ENCODE measurements at places on chromosomes 5 and 9. TPM values are rescaled to one million over a fixed set of nuclear protein-coding genes. Genes with fewer than 3 reads are reported as not detected.

GRCh38 chr5:122297587-122298298, 14.3 kb upstream of the SNCAIP start:
- no peak for DNase-seq

DNA sequence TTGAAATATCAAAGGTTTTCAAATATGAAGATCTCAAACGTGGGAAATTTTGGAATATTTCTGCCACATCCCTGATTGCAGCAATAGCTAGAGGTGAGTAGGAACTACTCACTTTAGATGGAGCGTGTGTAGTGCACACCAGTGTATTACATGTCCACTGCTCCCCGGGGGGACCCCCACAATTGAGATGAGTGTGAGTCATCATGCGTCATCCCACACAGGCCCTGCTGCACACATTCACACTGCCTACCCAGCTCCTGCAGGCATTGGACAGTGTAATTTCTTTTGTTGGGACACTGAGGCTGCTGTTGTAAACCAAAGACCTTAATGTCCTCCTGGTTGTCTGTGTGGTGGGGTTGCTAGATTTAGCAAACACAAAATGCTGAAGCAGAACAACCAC, 280.0 kb downstream of the GAS1 start:
- no peak for DNase-seq

DNA sequence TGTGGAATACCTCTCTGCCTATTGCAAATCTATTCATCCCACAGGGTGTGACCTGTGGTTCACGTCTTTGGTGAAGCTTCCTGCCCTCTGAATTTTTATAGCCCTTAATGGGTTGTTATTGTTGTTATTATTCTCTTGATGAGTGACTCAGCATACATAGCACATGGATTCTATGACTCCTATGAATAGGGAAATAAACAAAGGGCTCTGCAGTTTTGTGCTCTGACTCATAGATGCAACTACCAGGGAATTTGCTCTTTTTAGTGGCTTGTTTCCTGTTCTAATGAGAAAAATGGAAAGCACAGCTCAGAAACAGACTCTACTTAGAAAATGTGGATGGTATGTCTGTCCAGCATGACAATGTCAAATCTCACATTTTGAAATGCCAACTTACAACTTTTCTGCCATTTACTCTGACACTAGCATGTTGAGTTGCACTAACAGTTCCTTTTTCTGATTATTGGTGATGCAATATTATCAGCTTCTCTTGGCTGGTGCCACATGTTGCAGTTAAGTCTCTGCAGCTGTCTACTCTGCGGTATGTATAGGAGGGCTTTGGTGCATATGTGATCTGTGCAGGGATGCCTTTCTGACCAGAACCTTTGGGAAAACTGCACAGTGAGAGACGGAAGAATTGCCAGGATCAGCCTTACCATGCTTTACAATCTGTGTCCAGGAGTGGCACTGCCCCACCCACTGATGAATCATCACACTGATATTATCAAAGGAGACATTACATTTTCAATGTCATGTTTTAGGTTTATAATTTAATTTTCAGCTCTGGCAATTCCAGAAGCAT, 996.4 kb upstream of the WWC1 start:
- no peak for DNase-seq

DNA sequence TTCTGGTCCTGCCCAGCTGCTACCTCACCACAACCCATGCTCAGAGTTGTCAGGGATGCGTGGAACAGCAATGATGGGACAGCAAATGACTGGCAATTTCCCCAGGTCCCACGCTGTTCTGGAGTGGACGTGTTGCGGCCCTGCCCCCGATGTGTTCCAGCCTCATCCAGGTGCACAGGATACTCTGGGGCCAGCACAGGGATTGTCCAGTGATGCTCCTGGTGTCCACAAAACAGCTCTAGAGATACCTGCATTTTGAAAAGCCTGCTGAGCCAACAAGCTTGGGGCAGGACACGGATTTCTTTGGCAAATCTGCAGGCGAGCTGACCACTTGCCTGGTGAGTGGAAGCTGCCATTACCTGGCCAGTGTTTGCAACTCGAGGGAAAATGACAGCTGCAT, 88.7 kb downstream of the ANKRD33B start:
- DNase-seq: no peak

DNA sequence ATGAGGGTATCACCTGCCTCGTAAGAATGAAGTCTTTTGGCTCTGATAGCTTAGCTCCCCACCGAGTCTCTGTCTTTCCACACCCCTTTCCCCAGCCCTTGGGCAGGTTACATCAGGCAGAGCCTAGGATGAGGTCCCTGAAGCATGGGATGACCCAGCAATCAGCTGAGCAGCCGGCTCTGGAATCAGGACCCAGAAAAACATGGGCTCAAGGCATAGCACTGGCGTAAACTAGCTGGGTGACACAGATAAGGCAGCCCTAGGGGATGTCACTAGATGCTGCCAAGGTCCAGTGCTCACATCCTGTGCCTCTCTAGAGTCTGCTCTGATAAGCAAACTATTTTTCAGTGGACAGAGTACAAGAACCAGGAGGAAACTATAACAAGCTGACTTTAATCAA, 26.6 kb downstream of the IDNK start:
- no peak for DNase-seq

The NSA2 gene
- total RNA-seq: 34.4 TPM

The GALNT12 gene
- total RNA-seq: 0.25 TPM

The AK8 gene
- total RNA-seq: 0.61 TPM

The ADAMTS13 gene
- 3.7 TPM for total RNA-seq

Data from heart left ventricle (tissue), 16 donors.